MG63 (cell line): ENCODE measurements at places on chromosomes 1 and 21.

DNA sequence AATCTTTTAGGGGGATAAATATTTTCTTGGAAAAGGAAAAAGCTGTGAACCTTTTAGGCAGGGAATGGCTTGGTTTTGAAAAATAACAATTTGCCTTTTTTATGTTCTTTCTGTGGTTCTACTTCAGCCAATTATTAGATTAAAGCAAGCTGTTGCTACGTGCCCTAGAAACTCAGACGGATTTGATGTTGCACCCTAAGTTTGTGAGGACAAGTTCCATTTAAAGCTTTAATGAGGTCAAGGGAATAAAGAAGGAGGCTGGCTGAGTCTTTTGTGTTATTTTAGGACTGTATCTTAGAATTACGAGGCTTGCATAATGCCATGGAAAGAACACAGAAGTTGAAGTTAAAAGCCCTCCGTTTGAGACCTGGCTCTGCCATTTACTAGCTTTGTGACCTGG, 216.9 kb downstream of the NUF2 start:
- no peak for DNase-seq

DNA sequence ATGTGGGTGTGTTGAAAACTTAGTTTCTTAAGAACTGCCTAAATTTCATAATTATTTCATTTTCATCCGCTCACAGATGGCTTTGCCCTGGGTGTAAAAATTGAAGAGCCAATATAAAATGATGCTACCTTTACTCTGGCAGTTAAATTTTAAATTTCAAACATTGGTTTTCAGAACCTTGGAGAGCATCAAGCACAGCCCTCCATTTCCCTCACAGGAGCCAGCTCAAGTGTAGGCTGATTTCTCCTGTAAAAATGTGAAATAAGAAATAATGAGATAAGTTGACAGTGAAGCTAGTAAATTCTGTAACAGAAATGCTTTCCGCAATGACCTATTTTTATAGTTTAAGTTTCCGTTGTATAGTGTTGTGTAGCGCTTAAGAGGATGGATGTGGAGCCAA, 53.9 kb upstream of the AKT3 start:
- no peak for DNase-seq

GRCh38 chr1:83090195-83090594, 908.7 kb downstream of the TTLL7 start:
- DNase-seq, result no peak

- peak; percentile 70 for DNase-seq
These were observed 6.0 kb upstream of the SHISA4 start for GRCh38 chr1:201882665-201883132.

GRCh38 chr1:246214708-246215509, 292.2 kb downstream of the SMYD3 start:
- DNase-seq, result peak; percentile 83

DNA sequence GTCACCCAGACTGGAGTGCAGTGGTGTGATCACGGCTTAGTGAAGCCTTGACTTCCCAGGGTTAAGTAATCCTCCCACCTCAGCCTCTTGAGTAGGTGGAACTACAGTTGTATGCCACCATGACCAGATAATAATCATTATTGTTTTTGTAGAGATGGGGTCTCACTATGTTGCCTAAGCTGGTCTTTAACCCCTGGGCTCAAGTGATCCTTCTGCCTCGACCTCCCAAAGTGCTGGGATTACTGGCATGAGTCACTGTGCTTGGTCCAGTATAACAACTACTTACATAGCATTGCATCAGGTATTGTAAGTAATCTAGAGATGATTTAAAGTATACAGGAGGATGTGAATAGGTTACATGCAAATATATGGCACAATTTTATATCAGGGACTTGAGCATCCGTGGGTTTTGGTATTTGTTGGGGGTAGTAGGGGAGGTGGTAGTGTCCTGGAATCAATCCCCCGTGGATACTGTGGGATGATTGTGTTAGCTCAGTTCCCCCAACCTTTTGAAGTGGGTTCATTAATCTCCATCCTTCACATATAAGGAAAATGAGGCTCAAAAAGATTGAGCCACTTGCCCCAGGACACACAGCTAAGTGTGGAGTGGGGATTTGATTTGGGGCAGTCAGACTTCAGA, 61.4 kb upstream of the CNIH3 start:
- DNase-seq, result no peak

- peak; percentile 57 for DNase-seq
These were observed 15.9 kb downstream of the RNU5D-1 start for GRCh38 chr1:44714944-44715571.

DNA sequence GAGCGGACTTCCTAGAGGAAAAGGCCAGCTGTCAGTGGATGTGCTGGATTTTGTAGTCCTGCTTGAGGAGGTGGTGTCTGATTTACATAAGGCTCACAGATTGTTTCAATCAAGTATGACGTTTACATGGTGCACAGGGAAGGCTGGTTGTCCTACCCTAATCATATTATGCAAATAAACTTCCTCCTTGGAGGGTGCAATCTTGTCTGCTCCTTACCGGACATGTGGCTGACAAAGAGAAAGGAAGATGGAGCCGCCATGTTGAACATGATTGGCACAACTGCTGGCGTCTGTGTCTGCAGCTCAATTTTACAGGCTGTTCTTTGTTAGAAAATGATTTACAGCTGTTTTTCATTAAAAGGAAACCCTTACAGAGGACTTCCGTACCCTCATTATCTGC, 1656.1 kb downstream of the KCNT2 start:
- DNase-seq, result no peak

- no peak for DNase-seq
These were observed 31.9 kb downstream of the SLC1A7 start for GRCh38 chr1:53110370-53111072.

DNA sequence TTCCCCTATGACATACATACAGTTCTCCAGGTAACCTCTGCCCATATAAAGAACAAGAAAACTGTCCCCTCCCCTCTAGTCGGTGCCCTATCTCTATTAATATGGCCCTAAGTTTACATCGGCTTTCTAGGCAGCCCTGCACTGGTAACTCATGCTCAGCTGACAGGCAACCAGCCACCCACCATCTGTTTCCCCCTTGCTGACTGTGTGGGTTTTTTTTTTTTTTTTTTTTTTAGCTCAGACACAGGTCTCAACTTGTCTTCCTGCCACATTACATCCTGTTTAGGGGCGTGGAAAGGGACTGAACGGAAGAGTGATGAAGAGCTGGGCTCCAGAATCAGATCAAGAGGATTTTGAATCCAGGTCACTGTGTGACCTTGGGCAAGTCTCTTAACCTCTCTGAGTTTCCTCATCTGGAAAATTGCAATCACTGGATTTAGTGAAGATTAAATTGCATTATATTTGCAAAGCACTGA, 14.0 kb downstream of the LAPTM5 start:
- DNase-seq, result no peak

- DNase-seq, result peak; percentile 21
These were observed 206.5 kb downstream of the ZP4 start for GRCh38 chr1:237684236-237684635.

GRCh38 chr21:35135481-35135880, 86.4 kb upstream of the RUNX1 start:
- DNase-seq, result no peak

DNA sequence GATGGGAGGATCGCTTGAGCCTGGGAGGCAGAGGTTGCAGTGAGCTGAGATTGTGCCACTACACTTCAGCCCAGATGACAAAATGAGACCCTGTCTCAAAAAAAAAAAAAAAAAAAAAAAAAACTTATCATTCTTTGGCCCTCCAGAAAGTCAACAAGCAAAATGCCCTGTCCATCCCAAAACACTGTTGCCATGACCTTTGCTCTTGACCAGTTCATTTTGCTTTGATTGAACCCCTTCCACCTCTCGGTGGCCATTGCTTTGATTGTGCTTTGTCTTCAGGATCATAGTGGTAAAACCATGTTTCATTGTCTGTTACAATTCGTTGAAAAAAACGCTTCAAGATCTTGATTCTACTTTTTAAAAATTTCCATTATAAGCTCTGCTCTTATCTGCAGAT, 8.5 kb upstream of the SYPL2 start:
- DNase-seq, result no peak

GRCh38 chr1:198797656-198798055, 158.8 kb downstream of the PTPRC start:
- DNase-seq, result no peak

GRCh38 chr1:112472142-112472541, 36.6 kb upstream of the WNT2B start:
- DNase-seq, result no peak

DNA sequence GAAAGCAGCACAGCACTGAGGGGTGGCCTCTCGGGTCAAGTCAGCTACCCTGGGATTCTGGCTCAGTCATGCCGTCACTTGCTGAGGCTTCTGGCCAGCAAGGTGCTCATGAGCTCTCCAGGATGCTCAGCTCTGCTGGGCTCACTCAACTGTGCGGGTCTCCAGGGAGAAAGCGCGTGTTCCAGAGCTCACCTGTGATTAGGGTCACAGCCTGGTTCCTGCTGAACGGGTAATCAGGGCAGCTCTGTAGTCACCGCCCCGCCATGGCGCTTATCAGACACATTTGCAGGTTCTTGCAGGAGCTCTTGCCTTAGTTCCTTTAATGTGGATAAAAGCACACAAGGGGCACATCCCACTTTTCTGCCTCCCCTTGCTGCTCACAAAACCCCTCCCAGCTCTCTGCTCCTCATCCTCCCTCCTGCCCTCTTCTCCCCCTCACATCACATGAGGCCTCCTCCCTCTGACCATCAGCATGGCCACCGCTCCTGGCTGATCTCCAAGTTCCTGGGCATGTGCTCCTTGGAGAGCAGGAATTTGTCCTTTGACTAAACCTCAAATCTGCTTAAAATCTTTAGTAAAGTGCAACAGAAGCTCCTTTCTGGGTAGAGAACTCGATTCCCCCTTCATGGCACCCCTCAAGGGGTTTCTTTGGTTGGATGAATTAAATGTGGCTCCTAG, 2.0 kb downstream of the PCP4 start:
- DNase-seq, result no peak

DNA sequence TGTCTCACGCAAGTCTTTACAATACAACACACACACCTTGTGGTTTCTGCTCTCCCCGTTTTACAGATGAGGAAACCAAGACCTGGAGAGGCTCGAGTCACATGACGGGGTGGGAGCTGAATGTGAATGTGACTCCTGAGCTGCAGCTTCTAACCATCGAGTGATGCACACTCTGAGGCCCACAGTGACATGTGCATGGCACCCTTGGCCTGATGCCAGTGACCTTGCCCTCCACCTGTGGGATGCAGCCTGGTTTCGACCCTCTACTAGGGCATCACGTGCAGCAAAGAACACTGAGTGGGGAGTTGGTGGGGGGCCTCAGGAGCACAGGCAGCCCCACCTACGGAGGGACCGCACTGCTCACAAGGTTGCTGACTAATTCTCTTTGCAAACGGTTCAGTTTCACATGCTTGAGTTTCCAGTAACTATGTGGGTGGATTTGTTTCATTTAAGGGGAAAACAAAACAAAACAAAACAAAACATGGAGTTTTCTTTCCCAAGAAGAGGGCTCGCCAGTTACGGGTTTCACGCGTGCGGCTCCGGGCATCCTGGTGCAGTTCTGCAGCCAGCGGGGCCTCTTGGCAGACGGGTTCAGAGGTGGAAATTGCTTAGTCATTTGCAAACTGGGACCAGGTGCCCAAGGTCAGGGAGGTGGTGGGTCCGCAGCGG, 22.9 kb downstream of the SPSB1 start:
- DNase-seq, result peak; percentile 52

DNA sequence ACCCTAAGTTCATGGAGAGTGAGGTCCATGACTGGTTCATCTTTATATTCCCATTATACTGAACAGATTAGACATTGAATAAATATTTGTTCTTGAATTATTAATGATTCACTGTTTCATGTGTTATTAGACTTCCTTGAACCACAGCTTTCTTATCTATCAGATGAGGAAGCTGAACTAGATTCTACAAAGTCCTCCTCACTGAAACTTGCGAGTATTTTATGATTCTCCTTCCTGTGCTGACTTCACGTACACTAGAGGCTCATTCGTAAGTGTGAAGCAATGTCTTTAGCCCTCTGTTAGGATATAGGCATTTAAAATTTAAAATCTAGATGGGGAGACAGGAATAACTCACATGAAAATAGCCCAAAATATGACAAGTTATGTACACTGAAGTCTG, 95.6 kb upstream of the IRF2BP2 start:
- no peak for DNase-seq

DNA sequence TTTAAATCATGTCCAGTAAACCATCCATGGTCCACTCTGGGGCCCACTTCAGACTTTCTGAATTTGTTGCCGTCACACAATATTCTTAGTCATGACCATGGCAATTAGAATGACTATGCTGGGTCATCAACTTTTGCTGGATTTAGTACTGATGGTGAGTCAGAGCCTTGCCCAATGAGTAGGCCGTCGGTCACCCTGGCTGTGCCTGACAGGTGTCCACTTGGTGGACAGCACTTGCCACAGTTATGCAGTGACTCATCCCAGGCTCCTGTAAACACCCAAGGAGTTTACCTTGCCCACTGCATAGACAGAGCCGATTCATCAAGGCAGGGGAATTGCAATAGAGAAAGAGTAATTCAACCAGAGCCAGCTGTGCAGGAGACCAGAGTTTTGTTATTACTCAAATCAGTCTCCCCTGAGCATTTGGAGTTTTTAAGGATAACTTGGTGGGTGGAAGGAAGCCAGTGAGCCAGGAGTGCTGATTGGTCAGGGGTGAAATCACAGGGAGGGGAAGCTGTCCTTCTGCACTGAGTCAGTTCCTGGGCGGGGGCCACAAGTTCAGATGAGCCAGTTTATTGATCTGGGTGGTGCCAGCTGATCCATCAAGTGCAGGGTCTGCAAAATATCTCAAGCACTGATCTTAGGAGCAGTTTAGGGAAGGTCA, 333.8 kb downstream of the PTPRU start:
- peak; percentile 90 for DNase-seq

GRCh38 chr1:187942986-187943385, 1114.2 kb downstream of the PLA2G4A start:
- no peak for DNase-seq

DNA sequence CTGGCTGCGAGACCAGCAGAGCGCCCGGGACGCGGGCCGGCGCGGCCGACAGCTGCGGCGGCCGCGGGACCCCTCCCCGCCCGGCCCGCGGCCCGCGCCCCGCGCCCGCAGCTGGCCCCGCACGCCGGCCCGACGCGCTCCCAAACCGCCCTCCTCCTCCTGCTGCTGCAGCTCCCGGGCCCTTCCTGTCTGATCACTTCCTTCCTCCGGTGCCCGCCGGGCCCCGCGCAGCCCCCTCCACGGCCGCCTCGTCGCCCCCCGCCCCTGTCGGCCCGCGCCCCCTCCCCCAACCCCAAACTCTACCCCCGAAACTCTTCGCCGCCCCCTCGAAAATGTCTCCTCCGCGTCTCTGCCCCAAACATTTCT, 594 bp downstream of the LUZP1 start:
- DNase-seq, result peak; percentile 54
